ENCODE measurements at places on chromosomes 11 and 22.

GRCh38 chr11:65182258-65183170, 786 bp downstream of the CAPN1 start:
- DNase-seq, result no peak

GRCh38 chr11:115357066-115357465, 147.1 kb downstream of the CADM1 start:
- DNase-seq, result no peak

GRCh38 chr11:61679893-61680621, at the start of gene DAGLA:
Gene DAGLA (plus strand): TSS chr11:61680391. CDS start chr11:61720156, 39,765 bp downstream.
- DNase-seq, result no peak

- DNase-seq, result no peak
These were observed 33.8 kb downstream of the ZNF202 start for GRCh38 chr11:123707606-123708205.

- DNase-seq, result no peak
These were observed 13.2 kb downstream of the GGT5 start for GRCh38 chr22:24231706-24232105.
